ENCODE measurements at places on chromosomes 13 and 19. TPM values are rescaled to one million over a fixed set of nuclear protein-coding genes. Genes with fewer than 3 reads are reported as not detected.

Gene TLE6
- total RNA-seq: 2.7 TPM

Gene KLK1
- not detected for total RNA-seq

Gene FGF9
- total RNA-seq: 0.39 TPM

Gene ZNF846
- total RNA-seq: 18.0 TPM

Gene CASP14
- total RNA-seq: not detected

Gene COL4A2
- total RNA-seq: 1,112 TPM

Gene PRTN3
- not detected for total RNA-seq

Gene IRGC
- not detected for total RNA-seq

Gene ZNF530
- 2.3 TPM for total RNA-seq

Gene RNF113B
- total RNA-seq: not detected

Gene APOC1
- total RNA-seq: not detected

Gene CERS1
- 11.6 TPM for total RNA-seq

Gene IL12RB1
- 0.33 TPM for total RNA-seq

Gene LYPD3
- total RNA-seq: not detected

Gene MAMSTR
- 0.69 TPM for total RNA-seq

Gene FOXA3
- total RNA-seq: not detected

Gene FUT2
- not detected for total RNA-seq

Gene ICAM5
- total RNA-seq: 2.5 TPM

Gene RFXAP
- total RNA-seq: 1.8 TPM

Gene MUC16
- total RNA-seq: not detected

Gene FOXO1
- 3.8 TPM for total RNA-seq

Gene IGFL3
- not detected for total RNA-seq

Gene DAND5
- 0.13 TPM for total RNA-seq

Gene LIM2
- total RNA-seq: not detected

Gene LHFPL6
- 121 TPM for total RNA-seq

Gene F7
- not detected for total RNA-seq

Gene ATP8A2
- total RNA-seq: 0.03 TPM

Gene RXFP2
- not detected for total RNA-seq

Gene AZU1
- total RNA-seq: not detected

Gene ZNF844
- total RNA-seq: 8.8 TPM

Gene KANK3
- total RNA-seq: 0.26 TPM
